ENCODE measurements at places on chromosomes 11 and 22.
A peak's percentile ranks its signal among the peaks of the same experiment; 100 is the strongest.

DNA sequence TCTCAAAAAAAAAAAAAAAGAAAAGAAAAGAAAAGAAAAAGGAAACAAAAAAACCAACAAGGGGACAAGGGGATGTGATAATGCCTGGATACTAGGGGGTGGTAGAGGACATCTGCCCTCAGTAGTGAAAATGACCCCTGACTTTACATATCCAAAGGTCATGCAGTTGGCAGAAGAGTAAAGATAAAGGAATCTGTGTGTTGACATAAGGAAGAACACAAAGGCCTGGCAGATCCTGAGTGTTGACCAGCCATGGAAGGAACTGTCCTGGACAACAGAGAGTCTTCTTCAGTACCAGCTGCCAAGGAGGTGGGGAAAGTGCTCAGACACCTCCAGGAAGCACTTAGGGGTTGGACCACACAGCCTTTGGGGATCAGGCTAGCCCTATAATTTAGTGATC lies 12.6 kb downstream of the SLC43A1 start:
- DNase-seq, result no peak

DNA sequence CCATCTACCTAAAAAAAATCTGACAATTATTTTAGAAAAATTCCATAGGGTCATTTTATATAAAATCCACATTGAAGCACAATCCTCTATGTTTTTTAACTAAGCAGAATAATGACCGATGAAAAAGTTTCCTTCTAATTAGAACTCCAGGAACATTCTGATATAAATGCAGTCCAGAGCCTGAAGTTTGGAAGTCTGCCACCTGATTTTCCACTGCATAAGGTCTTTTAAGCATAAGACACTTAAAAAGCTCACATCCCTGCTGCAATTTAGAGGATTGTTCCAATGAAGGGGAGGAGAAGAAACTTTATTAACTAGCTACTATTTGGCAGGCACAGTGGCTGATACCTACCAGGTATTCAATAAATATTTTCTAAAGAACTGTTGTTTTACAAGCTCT lies 570.3 kb upstream of the ANO5 start:
- DNase-seq, result no peak

DNA sequence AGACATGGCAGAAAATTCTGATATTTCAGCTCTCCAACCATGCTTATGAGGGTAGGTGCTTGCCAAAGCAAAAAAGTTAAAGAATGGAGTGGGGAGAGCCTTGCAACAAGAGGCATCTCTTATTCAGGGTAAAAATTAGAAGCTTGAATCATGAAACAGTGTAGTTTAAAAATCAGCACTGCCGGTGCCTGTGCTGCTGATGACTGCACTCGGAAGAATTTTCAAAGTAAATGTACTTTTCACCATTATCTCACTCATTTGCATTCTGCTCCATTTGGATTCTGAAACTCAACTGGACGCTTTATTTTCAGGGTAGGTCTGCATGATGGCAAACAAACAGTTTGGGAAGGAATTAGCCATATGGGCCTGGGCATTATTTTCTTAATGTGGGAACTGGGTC lies 126.3 kb downstream of the KIRREL3 start:
- no peak for DNase-seq

GRCh38 chr11:69285766-69286165 lies 8.2 kb upstream of the MYEOV start:
- DNase-seq, result no peak

DNA sequence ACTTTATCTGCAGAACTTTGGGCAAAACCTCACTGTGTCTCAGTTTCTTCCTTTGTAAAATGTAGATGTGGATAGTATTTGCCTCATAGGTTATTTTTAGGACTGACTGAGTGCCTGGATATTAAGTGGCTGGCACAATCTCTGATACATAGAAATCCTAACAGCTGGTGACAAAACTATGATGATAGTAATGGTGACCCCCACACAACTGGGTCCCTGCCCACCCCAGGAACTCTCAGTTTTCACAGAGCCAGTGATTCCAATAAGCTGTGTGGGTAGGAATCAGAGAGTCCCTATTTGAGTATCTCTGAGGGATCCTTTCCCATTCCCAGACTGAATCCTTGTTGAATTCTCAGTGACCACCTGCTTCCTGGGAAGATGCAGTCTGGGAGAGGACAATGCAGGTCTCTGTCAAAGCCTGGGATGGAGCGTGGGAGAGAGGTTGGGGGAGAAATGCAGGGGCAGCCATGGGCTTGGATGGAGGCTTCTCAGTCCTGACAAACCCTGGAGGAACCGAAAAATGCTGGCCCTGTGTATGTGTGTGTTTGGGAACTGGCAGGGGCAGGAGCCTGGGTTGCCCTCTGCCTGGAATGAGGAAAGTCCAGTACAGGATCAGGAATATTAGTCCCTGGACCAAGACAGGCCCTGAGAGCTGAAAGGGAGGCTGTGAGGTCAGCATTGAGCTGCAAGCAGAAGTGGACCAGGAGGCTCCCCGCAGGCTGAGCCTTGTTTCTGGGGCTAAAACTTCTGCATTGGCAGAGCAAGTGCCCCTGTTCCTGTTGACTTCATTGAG lies 6.1 kb upstream of the P2RY6 start:
- DNase-seq, result no peak

DNA sequence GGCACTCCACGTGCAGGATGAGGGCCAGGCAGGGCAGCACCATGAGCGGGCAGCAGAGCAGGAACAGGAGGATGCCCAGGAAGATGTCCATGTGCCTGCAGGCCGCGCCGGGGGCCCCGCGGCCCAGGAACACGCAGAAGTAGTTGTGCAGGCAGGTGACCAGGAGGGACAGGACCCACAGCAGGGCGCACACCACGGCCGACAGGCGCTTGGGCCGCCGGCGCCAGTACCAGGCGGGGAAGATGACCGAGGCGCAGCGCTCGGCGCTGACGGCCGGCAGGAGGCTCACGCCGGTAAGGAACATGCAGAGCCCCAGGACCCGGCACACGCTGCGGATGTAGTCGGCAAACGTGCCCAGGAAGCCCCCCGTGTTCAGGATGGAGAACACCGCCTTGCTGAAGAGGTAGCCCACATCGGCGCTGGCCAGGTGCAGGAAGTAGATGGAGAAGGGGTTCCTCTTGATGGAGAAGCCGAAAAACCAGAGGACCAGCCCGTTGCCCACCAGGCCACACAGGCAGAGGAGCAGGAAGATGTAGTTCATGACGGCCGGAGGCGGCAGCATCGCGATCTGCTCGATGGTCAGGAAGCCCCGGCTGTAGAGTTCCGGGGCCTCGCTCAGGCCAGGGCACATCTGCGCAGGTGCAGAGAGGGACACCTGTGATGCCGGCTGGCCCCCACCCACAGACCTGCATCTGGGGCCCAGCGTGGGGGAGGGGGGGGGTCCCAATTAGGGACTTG lies 7.2 kb downstream of the MRGPRF start:
- DNase-seq, result no peak

DNA sequence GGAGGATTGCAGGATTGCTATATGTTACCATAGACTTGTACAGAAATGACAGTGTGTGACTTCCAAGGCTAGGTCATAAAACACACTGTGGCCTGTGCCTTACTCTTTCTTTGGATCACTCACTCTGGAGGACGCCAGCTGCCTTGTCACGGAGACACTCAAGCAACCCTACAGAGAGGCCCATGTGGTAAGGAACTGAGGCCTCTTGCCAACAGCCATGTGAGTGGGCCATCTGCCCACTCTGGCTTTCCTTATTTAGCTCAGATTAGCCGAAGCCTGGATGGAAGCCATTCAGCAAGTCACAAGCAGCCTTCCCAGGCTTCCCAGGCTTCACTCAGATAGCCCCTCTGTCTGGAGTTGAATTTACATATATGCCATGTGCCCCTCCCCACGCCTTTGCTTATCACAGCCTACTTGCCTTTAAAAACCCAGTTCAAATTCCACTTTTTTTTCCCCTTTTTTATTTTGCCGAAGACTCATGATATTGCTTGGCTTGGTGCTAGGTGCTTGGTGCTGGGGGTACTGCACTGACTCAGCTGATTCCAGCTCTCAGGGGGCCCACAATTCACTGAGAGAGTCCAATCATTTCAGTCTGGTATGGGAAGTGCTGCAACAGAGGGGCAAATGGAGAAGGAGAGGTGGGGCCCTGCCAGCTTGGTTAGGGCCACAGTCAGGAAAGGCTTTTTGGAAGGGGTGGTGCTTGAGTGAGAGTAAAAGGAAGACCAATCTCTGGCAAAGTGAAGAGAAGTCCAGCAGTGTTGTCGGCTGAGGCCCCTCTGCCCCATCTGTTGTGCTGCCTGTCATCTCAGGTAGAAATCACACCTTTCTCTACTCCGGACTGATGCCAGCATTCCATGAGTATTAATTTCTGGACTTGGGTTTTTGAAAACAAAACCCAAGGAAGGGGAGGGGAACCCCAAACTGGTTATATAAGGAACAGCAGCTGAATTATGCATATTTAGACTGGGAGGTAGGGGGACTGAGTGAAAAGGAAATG lies 14.5 kb upstream of the P4HA3 start:
- no peak for DNase-seq

- no peak for DNase-seq
These were observed 716 bp downstream of the AMOTL1 start for GRCh38 chr11:94768602-94769541.

GRCh38 chr11:69264486-69264885 lies 29.5 kb upstream of the MYEOV start:
- no peak for DNase-seq

GRCh38 chr22:39904862-39905261 lies 4.0 kb downstream of the GRAP2 start:
- DNase-seq, result no peak

DNA sequence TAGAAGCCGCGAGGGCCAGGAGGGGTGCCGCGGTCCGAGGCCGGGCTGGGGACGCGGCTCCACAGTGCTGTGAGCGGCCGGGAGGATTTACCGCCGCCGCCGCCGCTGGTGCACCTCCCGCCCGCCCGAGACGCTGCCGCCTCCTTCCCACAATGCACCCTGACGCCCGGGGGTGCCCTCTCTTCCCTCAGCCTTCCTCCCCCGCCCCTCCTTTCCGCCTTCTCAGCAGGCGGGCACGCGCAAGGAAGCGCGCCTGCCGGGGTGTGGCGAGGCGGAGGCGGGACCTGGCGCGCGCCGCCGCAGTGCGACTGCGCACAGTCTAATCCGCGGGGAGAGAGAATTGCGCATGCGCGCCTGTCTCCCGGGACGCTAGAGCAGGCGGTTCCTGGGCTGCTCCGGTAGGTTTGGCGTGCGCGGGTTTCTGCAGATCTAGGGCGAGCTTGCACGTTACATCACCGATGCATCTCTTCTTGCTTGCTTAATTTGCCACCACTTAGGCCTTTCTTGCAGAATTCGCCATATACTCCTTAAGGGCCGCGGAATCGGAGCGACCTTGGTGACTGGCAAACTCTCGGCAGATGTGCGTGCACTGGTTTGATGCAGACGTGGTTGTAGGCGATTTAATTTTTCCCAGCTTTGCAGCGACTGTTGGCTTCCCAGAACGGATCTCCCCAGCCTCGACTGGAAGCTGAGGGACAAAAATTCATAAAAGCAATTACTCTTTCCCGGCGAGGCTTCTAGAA lies at the start of the genes GVQW3 and THAP12:
Gene GVQW3 (plus strand): TSS at position 347 of the 743 bp plus-strand sequence. CDS start 506 bp downstream, outside the sequence.
Gene THAP12 (minus strand): TSS at position 156 of the 743 bp plus-strand sequence. CDS start 296 bp downstream, outside the sequence.
- DNase-seq, result peak; percentile 97

DNA sequence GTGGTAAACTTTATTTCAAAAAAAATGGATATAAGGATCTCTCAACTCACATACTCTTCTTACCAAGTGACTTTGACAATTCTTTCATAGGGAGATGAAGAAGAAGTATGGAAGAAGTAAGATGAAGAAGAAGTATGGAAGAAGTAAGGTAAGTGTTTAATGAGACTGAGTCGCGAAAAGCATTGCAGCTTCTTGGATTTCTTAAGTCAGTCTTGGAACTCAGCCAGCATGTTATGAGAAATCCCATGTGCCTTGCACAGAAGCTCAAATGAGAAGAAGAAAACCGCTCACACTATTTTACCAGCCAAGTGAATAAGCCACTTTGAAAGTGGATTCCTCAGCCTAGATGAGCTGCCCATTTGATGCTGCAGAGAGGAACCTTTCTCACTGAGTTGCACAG lies 332.0 kb upstream of the CCDC179 start:
- no peak for DNase-seq

- no peak for DNase-seq
These were observed 113.0 kb downstream of the ME3 start for GRCh38 chr11:86559311-86559945.

DNA sequence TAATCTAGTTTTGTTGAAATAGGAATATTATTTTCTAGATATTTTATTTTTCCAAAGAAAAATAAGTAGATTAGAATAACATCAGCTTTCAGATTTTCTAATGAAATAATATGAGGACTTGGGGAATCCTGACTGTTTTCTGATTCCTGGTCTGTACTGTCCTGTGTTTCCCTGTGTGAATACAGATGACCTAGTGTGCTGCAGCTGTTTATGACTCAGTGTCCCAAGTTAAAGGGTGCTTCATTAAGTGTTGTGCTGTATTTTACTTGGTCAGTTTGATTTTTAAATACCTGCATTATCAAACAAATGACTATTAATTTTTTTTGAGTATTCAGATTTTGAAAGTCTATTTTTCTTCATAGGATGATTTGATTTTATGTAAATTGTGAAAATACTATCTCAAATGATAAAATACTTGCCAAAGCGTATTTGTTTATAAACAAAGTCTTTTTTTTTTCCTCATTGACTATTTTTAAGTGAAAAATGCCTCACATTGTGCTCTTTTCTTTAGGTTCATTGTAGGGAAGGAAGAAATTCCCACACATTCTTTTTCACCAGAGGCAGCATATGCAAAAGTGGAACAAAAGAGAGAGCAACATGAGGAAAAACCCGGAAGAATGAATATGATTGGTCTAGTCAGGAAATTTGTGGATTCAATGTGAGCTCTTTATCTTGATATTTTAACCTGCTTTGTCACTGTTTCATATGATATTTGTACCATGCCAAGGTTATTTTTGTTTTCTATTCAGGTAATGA lies 264.2 kb downstream of the TMEM135 start:
- no peak for DNase-seq

GRCh38 chr11:16902781-16903378 lies 111.3 kb downstream of the PLEKHA7 start:
- no peak for DNase-seq

GRCh38 chr11:73192272-73192671 lies 25.8 kb upstream of the P2RY2 start:
- no peak for DNase-seq

- no peak for DNase-seq
These were observed 14.5 kb downstream of the HSPA8 start for GRCh38 chr11:123047266-123047946.

GRCh38 chr11:8699903-8700302 lies 17.3 kb downstream of the RPL27A start:
- DNase-seq, result peak; percentile 84

DNA sequence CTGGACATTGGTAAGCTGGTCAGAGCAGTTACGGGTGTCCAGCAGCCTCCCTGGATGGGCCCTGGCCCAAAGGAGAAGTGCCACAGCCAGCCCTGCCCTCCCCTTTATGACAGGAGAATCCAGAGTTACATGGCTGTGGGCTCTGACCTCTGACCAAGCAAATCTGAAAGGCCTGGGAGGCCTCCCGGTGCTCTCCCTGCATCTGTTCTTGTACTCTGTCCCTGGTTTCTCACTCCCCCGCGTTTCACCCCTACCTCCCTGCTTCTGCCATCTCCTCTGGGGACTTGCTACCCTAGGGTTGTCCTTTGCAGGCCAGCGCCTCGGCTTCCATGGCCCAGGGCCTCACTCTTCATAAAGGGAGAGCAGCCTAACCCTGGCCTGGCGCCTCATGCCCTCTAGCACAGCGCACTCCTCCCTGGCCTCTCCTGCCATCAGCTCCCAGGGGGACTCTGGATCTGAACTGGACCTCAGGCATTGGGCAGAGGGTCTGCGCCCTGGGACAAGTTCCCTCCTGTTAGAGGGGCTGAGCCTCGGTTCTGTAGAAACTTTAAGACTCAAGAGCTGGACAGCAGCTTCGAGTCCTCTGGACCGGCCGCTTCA lies 10.7 kb downstream of the PICK1 start:
- DNase-seq, result no peak

GRCh38 chr11:14418801-14419417 lies 59.9 kb upstream of the RRAS2 start:
- DNase-seq, result no peak

- DNase-seq, result no peak
These were observed 5.2 kb downstream of the ROBO3 start for GRCh38 chr11:124870430-124870829.
